ENCODE measurements at places on chromosomes 11 and 22.

DNA sequence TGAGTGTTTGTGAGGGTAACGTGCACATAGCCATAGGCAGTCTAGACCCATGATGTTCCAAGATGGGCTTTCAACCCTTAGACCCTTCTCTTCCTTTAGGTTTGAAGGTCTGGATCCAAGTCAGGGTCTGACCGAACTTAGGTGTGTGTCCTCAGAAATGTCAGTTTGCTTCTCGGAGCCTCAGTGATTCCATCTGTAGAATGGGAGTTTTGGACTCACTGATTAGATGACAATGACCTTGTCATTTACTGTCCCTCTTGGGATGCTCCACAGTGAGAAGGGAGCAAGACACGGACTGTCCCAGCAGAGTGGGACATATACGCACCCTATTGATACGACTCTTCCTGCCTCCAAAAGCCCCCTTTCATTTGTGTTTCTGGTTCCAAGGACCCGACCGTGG, 37.7 kb downstream of the ANO1 start:
- no peak for DNase-seq

DNA sequence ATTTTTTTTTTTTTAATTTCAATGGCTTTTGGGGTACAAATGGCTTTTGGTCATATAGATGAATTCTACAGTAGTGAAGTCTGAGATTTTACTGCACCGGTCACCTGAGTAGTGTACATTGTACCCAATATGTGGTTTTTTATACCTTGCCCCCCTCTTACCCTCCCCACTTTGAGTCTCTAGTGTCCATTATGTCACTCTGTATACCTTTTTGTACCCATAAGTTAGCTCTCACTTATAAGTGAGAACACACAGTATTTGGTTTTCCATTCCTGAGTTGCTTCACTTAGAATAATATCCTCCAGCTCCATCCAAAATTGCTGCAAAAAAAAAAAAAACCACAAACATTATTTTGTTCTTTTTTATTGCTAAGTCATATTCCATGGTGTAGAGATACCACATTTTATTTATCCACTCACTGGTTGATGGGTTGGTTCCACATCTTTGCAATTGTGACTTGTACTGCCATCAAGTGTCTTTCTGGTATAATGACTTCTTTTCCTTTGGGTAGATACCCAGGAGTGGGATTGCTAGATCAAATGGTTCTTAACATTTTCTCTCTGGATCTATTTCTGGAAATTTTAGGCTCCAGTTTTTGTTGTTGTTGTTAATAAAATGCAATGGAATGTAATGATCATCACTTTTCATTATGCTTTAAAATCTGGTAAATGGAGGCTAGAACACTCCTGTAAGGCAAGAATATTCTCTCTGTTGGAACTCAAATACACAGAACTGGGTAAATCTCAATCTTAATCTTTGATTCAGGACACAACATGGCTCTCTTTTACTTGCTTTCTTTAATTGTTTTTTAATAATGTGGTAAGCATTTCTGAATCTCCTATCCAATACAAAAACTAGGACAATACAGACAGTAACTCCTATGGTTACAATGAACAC, 10.3 kb downstream of the NEAT1 start:
- no peak for DNase-seq

- DNase-seq, result no peak
These were observed 46.3 kb upstream of the PSMA1 start for GRCh38 chr11:14566331-14567063.

- no peak for DNase-seq
These were observed 32.1 kb downstream of the RPL27A start for GRCh38 chr11:8714622-8715225.

DNA sequence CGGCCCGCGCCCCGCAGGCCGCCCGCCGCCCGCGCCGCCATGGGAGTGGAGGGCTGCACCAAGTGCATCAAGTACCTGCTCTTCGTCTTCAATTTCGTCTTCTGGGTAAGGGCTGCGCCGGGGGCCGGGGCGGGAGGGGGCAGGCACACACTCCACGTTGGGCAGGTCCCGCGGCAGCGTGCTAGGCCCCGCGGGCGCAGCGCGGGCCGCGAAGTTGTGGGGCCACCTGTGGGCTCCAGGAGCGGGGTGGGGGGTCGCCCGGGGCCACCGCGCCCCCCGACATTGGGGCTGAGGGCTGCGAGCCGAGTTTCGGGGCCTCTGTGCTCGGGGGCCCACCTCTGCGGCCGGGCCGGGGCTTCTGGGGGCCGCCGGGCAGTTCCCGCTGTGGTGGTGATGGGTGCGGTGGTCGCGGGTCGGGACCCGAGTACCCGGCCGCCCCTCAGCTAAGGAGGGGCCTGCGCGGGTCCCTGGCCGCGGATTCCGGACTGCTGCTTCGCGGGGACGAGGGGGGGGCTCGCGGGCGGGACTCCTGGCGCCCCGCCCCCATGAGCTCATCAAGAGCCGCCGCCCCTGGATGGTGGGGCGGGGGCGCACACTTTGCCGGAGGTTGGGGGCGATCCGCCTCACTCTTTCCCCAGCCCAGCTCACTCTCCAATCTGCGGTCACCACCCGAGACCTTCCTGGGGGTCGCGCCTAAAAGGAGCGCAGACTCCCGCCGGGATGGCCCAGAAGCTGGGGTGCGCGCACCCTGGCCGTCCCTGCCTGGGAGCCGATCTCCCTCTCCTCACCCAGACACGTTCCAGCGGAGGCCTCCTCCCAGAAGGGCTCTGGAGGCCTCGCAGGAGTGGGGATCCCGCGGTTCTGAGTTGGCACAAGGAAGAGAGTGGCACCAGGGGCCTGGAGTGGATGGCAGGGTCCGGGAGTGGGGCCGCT, 667 bp downstream of the CD81 start:
- no peak for DNase-seq
